KBM-7 (cell line): ENCODE measurements at places on chromosomes 7 and 10.
A peak's percentile ranks its signal among the peaks of the same experiment; 100 is the strongest.

GRCh38 chr7:13257661-13258060, 570.2 kb downstream of the ARL4A start:
- no peak for DNase-seq

- no peak for DNase-seq
Measured at GRCh38 chr10:91024541-91024940, 103.7 kb upstream of the ANKRD1 start.

DNA sequence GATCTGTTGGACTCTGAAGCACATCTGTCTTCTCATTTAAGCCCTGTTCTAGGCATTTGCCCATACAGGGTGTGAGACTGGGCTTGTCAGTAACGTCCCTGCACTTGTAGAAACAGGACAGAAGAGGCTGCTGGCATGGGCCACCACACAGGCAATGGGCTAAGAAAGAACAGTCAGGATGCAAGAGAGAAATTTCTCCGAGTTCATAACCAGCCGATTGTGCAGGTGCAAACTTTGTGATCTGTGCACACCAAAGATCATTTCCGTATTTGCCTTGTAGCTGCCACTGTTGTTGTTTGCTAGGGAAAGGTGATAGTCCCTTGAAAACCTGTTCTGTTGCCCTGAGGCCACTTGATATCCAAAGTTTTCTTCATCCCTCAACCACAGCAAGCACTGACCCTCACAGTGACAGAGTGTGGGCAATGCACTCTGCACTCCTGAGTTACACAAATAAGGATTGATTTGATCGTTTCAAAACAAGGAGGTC, 20.3 kb downstream of the KLF6 start:
- no peak for DNase-seq

- no peak for DNase-seq
Measured at GRCh38 chr7:27948861-27949260, 208.9 kb downstream of the TAX1BP1 start.

- no peak for DNase-seq
Measured at GRCh38 chr10:55137063-55137462, 336.0 kb upstream of the PCDH15 start.

- no peak for DNase-seq
Measured at GRCh38 chr10:64320448-64320847, 799.2 kb downstream of the REEP3 start.

- no peak for DNase-seq
Measured at GRCh38 chr7:119571666-119572065, 701.3 kb upstream of the KCND2 start.

- DNase-seq = no peak
Measured at GRCh38 chr7:111006691-111007090, 84.2 kb upstream of the LRRN3 start.

DNA sequence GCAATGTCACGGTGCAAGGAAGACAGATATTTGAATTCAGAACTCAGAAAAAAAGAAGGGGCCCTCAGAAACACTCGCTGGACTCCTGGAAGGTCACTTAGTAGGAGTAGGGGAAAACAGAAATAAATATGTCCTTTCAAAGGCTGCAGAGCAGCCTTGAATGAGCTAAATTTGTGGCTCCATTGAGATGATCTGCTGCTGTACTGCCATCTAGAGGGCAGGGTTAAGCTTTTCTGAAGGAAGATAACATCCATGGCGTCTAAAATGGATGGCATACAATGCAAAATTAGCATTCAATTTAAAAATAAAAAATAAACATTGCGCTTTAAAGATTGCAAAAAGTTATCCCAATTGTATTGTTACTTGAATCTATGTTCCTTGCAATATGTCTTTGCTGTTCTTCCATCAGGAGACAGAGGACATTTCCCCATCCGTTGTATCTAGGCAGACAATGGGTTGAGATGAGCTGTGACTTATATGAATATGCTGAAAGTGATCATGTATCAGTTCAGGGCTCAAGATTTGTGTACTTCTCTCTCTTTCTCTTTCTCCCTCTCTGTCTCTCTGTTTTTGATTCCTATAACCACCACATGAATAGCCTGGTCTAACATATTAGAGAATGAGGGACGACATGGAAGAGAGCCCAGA, 642.2 kb downstream of the SH2D4B start:
- DNase-seq = peak; percentile 16

- peak; percentile 55 for DNase-seq
Measured at GRCh38 chr10:127243490-127244272, 47.3 kb upstream of the INSYN2A start.

DNA sequence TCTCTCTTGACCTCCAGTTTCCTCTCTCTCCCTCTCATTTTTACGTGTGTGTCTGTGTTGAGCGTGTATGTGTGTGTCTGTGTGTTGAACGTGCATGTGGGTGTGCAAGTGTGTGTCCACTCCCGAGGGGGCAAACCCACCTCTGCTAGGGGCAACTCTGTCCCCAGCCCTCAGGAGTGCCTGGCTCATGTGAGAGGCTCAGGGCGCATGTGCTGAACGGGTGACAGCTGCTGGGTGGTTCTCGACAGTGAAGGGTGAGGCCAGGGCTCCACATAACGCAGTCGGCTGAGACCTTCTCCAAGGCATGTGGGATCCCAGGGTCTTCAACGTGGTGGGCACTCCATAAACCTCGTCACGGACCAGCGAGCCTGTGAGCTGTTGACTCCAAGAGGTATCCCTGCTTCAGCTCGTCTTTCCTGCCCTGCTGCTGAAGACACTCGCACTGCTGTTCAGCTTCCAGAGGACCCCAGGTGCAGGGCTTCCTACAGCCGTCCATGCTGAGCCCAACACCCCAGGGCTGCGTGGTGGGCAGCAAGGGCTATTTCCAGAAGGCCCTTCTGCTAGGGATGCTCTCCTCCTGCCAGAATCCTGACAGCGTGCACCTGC, 361.6 kb upstream of the SHH start:
- no peak for DNase-seq

DNA sequence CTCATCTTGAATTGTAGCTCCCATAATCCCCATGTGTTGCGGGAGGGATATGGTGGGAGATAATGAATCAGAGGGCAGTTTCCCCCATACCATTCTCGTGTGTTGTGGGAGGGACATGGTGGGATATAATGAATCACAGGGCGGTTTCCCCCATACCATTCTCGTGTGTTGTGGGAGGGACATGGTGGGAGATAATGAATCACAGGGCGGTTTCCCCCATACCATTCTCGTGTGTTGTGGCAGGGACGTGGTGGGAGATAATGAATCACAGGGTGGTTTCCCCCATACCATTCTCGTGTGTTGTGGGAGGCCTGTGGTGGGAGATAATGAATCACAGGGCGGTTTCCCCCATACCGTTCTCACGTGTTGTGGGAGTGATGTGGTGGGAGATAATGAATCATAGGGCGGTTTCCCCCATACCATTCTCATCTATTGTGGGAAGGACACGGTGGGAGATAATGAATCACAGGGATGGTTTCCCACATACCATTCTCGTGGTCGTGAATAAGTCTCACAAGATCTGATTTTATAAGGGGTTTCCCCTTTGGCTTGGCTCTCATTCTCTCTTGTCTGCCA, 271.0 kb downstream of the MAD1L1 start:
- peak; percentile 71 for DNase-seq

DNA sequence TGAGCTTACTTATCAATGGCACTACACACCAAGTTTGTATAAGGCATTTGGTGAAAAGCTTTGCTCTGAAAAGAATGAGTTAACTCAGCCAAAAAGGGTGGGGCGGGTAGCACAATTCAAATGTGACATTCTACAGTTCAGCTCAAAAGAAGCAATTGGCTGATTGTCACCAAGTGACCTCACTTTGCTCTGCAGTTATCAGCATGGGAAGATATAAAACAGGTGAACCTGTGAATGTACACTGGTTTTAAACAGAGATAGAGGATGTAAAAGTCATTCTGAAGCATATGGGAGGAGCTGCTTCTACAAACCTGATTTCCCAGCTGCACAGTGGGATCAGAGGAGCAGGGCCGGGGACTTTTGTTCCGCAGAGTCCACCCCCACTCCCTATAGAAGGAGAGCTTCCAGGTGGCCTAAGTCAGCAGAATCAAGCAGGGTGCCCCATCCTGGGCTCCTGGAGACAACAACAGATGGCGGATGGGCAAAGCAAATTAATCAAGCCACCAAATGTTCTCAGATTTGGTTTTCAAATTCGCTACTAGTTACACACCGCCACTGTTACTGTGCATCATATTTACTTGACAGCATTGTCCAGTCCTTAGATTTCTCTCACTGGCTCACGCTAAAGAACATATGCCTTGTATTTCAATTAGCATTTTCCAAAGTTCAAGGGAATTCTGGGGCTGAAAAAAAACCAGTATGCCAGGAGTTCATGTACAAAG, 27.5 kb upstream of the NPVF start:
- DNase-seq = no peak

DNA sequence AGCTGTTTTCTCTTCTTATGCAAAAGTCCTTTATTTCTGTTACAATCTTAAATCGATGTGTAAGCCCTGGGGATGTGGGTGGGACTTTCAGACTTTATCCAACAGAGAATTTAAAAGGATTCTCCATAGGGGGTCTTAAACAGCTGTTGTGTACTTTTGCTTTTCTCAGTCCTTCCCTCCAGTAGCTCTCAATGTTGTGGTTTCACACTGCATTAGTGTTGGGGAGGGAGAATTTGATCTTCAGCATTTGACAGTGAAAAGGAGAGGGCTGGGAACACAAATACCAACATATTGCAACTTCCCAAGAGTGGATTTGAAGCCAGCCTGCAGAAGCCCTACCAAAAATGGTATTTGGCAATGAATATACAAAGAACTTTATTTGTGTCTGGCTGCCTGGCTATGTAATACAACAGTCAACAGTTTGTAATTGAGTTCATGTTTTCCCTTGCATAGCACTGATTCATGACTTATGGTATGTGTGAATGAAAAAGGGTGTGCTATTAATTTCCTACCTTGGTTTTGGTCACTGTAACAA, 80.1 kb upstream of the CAPZA2 start:
- DNase-seq = no peak

- no peak for DNase-seq
Measured at GRCh38 chr10:111821871-111822270, 361.7 kb downstream of the GPAM start.

GRCh38 chr7:74627661-74628411, 29.7 kb upstream of the GTF2I start:
- DNase-seq = no peak

DNA sequence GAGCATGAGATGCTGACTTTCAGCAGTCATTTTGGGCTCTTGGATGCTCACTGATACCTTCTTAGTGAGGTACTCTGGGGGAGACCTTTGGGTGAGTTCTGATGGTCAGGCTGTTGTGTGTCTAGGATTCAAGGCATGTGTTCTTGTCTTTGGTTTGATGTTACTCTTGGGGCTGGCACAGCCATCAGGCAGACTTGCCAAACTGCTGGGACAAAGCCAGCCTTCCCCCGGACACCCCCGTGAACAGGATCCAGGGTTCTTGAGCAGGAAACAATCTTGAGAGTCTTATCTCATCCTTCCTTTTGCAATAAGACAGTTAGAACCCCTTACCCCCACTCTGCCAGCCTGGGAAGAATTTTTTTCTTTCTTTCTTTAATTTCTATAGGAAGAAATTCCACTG, 42.2 kb downstream of the SUFU start:
- DNase-seq = no peak

DNA sequence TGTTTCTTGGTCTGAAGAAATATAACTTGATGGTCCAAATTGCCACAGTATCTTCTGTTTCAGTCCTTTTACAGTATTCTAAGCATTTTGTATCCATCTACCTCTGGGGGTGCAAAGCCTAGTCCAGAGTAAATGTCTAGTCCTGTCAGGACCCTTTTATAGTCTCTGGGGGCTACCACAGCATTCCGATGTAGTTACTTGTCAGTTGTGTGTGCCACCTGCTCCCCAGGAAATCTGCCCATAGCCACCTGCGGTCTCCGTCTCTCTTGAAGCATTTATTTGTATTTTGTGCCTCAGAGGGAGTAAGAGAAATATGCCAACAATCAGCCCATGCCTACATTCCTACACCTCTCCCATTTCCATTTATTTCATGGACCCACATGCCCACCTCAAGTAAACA, 12.8 kb downstream of the AGBL3 start:
- DNase-seq = no peak

- DNase-seq = no peak
Measured at GRCh38 chr10:10796774-10797415, 220.8 kb upstream of the CELF2 start.

DNA sequence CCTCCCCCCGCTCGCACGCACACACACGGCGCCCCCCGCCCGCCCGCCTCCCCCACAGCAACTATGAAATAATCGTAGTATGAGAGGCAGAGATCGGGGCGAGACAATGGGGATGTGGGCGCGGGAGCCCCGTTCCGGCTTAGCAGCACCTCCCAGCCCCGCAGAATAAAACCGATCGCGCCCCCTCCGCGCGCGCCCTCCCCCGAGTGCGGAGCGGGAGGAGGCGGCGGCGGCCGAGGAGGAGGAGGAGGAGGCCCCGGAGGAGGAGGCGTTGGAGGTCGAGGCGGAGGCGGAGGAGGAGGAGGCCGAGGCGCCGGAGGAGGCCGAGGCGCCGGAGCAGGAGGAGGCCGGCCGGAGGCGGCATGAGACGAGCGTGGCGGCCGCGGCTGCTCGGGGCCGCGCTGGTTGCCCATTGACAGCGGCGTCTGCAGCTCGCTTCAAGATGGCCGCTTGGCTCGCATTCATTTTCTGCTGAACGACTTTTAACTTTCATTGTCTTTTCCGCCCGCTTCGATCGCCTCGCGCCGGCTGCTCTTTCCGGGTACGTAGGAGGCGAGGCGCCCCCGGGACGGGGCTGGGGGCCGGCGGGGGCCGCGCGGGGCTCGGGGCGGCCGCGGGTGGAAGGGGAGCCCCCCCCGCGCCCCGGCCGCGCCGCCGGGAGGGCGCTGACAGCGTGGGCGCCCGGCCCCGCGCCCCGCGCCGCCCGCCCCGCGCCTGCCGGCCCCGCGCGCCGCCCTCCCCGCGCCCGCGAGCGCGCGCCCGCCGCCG, 441 bp downstream of the BMI1 start:
- peak; percentile 80 for DNase-seq

DNA sequence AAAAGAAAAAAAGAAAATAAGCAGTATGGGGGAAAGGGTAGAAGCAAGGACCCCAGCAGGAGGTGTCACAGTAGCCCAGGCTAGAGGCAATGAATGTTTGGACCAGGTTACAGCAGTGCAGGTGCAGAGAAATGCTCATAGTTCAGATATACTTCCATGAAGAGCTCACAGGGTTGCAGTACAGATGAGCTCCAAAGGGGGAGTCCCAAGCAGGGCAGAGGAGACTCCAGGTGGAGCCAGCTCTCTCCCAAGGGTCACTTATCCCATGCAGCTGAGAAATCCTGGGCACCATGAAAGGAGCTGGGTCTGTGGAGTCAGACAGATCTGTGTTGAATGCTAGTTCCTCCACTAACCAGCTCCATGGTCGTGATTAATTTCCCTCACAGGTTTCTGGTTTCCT, 174.9 kb downstream of the C7orf25 start:
- no peak for DNase-seq

DNA sequence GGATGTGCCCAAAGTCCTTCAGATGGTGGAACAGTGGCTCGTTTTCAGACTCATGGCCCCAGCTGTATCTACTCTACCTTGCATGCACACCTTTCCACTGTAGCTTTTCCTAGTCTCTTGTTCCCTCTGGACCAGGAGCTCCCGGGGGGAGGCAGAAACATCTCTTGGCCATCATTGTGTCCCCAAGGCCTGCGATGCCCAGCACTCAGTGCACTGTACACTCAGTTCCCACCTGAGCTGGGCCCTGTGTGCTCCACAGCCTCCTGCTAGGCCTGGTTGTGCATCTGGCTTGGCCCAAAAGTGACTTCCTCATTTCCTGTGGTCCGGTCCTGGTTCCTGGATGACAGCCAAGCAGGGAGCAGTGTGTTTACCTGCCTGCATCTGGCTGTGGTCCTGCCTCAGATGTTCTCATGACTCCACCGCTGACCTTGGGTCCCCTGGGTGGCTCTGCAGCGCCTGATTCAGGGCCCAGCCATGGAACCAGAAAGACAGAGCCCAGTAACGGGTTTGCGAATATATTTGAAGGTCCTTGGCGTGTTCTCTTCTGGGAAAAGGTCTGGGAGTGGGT, 9.9 kb upstream of the DOCK1 start:
- DNase-seq = no peak
